ENCODE measurements at places on chromosomes 2 and 18.

- DNase-seq, result no peak
Measured at GRCh38 chr2:88747990-88748389, 56.5 kb downstream of the RPIA start.

- no peak for DNase-seq
Measured at GRCh38 chr18:79200546-79201268, 131.5 kb downstream of the ATP9B start.

- DNase-seq, result no peak
Measured at GRCh38 chr2:191470306-191470705, 207.6 kb upstream of the NABP1 start.

GRCh38 chr2:205675861-205676516, 6.3 kb upstream of the NRP2 start:
- no peak for DNase-seq

- no peak for DNase-seq
Measured at GRCh38 chr18:13599031-13599430, 127.3 kb downstream of the FAM210A start.

DNA sequence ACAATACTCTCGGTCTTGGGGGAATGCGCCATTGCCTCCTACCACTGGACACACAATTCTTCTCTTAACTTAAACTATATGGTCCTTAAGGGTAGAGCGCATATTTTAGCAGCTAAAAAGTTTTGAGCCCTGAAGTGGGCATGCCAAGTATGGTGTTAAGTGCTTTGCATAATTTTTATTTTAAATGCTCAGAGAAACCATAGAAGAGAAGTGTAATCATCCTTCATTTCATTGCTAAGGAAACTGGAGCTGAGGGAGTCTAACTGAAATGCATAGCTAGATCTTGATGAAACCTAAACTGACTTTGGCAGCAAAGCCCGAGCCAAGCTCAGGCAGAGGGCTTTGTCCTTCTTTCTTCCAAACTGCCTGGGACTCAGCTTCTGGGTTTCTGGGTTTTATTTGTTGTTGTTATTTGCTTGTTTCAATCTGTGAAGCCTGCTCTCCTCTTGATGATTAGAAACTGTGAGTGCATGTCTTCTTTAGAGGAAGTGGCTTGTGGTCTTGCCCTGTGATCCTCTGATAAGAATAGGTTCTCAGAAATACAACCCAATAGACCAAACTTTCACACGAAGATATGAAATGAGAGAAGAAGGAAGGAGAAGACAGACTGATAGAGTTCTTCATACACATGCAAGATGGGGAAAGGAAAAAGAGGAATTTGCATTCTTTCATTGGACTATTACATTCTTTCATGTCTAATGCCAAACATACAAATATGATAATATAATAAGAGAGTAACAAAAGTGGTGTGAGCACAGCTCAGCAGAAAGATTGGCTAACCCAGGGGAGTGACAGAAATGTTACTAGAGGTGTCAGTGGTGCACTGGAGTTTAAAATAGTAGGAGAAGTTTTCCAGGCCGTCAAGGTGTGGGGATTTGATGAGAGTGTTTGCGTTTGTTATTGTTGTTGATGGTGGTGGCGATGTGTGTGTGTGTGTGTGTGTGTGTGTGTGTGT, 7.5 kb upstream of the RNF144A start:
- no peak for DNase-seq

DNA sequence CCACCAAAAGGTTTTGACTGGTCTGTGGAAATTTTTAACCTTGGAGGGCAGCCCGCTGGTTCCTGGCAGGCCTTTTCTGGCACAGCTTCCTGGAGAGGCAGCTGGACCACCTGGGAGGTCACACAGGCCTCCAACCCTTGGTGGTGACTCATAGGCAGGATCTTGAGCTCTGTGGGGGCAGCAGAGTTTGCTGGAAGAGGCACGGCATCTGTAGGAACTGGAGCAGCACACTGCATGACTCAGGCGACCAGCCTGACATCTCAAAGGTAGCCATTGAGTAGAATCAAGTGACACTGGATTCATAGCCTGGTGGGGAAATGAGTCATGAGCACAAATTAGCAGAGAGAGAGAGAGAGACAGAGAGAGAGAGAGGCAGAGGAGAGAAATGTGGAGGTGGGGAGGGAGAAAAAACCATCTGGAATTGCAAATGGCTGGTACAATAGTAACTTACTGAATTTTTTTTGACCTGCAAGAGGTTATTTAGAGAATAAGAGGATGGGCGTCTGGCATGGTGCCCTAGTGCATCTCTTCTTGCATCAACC, 57.4 kb downstream of the TRPM8 start:
- peak; percentile 87 for DNase-seq

GRCh38 chr2:36616947-36617346, 19.0 kb upstream of the FEZ2 start:
- no peak for DNase-seq

DNA sequence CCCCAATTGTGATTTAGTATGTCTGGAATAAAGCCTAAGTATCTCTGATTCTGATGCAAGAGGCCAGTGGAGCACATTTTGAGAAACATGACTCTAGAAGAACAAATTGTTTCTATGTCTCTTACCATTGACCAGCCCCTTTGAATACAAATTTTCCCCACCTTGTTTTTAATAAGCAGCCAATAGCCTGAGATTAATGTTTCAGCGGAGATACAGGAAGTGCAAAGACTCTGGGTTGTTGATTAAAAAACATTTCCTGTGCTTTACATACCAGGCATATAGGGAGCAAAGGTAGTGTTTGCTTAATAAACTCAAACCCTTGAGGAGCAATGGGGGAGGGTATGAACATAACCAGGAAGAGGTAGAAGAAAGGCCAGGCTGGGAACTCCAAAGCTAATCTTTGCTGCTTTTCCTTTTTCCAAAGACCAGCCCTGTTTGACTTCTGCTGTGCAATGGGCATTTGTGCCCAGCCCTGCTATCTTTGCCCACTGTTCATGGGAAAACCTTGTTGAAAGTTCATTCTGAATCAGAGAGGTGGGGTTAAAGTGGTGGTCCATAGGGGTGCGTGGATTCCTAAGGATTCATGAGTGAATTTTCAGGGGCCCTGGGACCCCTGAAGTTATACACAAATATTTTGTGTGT, 29.3 kb downstream of the UPP2 start:
- DNase-seq, result no peak

GRCh38 chr2:86442642-86443005, 1.5 kb downstream of the KDM3A start:
- DNase-seq, result peak; percentile 89

DNA sequence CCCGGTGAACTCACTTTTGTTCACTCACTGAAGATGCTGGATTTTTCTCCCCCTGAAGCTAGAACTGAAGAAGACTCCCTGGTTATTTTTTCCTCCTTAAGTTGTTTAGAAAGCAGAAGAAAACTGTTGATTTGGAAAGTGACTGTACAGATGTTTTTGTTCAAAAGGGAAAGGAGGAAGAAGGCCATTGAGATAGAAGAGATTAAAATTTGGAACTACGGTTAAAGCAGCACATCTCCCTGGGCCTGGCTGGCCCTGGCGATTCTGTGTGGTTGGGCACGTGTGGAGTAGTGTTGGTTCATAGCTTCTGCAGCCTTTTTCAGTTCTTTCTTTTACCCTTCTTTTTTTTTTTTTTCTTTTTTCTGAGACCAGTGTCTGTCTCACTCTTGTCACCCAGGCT, 109.2 kb downstream of the MAP4K4 start:
- no peak for DNase-seq

DNA sequence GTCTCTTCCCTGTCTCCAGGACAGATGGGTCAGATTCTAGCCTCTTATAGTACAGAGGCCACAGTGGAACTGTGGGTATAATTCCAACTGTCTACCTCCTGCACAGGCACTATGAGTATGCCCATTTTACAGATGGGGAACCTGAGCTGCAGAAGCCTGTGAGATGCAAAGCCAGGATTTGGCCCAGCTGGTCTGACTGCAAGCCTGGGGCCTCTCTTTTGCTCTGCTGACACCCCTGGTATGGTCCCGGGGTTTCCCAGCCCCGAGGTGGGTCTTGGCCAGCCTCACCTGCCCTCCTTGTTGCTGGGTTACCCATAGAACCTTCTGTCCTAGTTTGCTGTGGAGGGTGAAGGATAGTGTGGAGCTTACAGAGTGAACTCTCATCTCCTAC, 9.8 kb downstream of the HS6ST1 start:
- no peak for DNase-seq

DNA sequence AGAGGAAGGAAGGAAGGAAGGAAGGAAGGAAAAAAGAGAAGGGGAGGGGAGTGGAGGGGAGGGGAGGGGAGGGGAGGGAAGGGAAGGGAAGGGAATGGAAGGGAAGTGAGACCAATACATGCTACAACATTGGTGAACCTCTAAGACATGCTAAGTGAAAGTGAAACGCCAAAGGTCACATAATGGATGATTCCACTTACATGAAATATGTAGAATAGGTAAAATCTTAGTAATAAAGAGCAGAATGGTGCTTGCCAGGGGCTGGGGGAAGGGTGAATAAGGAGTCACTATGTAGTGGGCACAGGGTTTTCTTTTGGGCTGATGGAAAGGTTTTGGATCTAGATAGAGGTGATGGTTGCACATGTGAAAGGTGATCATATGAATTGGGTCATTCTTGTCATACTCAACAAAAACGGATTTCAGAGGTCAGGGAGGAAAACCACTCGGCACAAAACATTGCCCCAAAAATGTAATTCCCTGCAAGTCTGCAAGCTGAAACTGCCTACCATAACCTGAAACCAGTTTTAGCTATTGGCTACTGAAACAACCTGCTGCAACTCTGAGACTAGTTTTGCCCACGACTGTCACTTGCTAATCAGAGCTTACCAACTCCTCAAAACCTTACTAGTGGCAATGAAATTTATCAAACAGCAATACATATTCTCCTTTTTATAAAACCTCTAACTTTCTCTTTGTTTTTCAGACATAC, 59.2 kb downstream of the CCDC141 start:
- no peak for DNase-seq

DNA sequence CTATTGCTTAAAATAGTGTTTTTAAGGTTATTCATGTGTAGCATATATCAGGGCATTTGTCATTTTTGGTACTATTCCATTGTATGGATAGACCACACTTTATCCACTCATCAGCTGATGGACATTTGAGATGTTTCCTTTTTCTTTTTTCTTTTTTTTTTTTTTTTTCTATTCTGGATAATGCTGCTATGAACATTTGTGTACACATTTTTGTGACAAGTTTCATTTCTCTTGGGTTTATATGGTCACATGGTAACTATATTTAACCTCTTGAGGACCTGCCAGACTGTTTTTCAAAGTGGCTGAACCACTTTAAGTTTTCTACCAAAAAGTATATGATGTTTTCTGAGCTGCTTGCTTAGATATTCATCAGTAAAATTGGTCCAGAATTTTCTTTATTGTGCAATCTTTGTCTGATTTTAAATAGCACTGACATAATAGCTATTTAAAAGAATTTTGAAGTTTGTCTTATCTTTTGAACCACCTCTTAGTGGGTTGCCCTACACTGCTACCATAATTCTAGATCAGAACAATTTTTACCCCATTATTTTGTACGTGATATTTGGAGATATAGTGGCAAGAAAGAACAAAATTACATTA, 219.4 kb upstream of the SIX3 start:
- DNase-seq, result peak; percentile 31

- no peak for DNase-seq
Measured at GRCh38 chr18:79634186-79634585, 45.4 kb upstream of the CTDP1 start.

GRCh38 chr2:176872406-176872805, 340.2 kb upstream of the HNRNPA3 start:
- no peak for DNase-seq

- DNase-seq, result no peak
Measured at GRCh38 chr2:188050726-188051125, 240.9 kb upstream of the GULP1 start.

GRCh38 chr2:2530334-2530733, 199.3 kb upstream of the MYT1L start:
- no peak for DNase-seq

GRCh38 chr2:28346587-28346986, 46.1 kb upstream of the FOSL2 start:
- no peak for DNase-seq

DNA sequence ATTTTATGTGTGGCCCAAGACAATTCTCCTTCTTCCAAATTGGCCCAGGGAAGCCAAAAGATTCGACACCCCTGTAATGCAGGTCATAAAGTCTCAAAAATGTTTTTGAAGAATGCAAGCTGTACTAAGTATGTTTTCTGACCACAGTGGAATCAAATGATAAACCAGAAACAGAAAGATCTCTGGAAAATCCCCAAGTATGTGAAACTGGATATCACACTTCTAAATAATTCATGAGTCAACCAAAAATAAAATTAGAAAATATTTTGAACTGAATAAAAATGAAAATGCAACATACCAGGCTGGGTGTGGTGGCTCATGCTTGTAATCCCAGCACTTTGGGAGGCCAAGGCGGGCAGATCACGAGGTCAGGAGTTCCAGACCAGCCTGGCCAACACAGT, 34.1 kb upstream of the UBE2F start:
- peak; percentile 63 for DNase-seq
